ENCODE measurements at places on chromosomes 16 and 17.

- DNase-seq = no peak
These were observed 12.6 kb downstream of the ACTG1 start for GRCh38 chr17:81500047-81500446.

DNA sequence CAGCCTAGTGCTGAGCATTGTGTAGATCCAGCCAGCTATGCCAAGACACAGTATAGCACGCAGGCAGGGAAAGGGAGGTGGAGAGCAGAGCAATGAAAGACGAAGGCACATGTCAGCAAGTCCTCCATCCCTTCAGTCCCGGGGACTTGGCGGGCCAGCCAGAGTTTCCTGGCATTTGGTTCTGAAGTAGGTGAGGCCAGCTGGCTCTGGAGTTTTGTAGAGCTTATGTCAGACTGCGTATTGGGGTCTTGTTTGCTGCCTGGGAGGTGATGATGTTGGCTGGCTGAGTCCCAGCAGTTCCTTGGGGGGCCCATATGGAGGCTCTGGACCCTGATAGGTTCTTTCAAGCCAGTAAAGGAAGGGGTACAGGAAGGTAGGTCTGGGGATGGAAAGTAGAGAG, 55.7 kb upstream of the AKTIP start:
- no peak for DNase-seq

DNA sequence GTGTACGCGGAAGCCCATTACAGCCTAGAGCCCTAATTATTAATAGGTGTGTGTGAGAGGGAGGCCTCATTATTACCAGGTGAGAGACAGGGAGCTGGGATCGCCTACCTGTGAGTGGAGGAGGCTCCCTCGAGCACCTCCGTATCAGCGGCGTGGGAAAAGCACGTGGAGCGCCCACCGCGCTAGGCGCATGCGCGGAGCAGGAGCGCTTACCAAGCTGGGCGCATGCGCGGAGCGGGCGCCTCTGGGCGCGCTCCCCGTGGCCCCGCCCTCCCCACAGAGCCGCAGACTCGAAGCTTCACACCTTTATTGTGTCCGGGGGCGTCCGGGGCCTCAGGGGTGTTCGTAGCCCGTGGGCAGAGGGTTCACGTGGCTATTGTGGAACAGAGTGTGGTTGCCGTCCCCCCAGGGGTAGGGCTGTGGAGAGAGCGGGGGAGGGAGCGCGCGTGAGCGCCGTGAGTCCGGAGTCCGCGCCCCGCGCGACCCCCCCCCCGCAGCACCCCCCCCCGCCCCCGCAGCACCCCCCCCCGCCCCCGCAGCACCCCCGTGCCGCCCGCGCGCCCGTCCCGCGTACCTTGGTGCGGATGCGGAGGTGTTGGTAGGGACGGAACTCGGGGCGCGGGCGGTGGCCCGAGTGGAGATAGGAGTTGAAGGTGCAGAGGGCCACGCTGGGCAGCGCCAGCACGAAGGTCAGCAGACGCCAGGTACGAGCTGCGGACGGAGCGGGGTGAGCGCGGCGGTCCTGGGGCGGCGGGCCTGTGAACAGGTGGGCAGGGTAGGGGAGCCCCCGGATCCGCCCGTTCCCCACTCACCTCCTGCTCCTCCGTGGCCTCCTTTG, 500 bp downstream of the COX6A2 start:
- no peak for DNase-seq

- no peak for DNase-seq
These were observed 83.2 kb upstream of the TOB1 start for GRCh38 chr17:50949128-50949988.

DNA sequence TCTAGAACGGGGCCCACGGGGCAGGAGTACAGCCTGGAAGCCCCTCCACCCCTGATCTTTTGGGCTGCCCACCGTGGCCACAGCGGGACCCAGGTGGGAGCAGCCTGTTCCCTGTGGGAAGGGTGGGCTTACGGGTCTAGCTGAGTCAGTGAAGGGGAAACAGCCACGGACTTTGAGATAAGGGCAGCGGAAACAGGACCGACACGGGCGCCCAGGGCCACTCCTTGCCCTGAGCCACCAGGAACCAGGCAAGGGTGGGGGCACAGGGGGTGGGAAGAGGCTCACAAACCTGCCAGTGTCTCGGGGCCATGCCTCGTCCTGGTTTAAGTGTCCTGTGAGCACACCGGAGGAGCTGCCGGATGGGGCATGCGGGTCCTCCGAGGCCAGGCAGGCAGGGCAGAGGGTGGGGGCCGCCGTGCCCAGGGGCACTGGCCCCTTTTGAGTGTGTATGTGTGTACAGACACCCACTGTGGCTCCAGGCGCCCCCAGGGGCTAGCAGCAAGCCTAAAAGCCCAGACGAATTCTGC, 47.6 kb upstream of the PVALEF start:
- no peak for DNase-seq

- no peak for DNase-seq
These were observed 13.8 kb downstream of the STXBP4 start for GRCh38 chr17:54982399-54982798.

DNA sequence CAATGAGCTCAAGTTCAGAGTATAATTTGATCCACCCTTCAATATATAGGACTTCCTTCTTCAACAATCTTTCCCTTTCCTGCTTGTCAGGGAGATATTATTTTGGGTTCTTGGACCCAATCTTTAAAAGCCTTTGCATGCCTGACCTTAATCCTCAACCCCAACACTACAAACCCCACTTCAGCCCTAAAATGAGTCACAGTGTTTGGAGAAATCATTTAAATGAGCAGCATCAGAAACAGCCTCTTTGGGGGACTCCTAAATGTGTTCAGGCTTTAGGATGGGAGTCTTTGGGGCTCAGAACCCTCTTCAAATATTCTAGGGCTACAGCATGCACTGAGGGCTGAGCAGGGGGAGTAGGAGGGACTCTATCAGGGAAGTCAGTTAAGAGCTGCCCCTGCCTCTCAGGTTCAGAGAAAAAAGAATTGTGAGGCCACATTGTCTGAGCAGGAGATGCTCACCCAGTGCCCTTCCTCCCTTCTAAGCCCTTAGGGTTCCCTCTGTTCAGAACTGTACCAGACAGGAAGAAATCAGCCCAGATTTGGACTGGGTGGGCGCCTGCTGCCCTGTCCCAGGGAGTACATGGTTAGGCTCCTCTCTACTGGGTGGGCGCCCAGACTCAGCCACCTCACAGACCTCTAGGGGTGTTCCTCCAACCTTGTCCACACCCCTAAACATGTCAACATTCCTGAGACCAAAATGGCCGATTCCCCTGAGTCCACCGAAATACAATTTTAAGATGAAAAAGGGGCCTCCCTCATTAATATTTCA, 5.0 kb downstream of the NEUROD2 start:
- DNase-seq = no peak

GRCh38 chr17:32100971-32101631, 41.2 kb upstream of the RHOT1 start:
- peak; percentile 37 for DNase-seq

GRCh38 chr16:4208341-4208751, 33.5 kb downstream of the SRL start:
- DNase-seq = no peak

GRCh38 chr16:17647879-17648872, 177.4 kb upstream of the XYLT1 start:
- no peak for DNase-seq

GRCh38 chr17:4945944-4946280, 2.4 kb downstream of the PFN1 start:
- no peak for DNase-seq

DNA sequence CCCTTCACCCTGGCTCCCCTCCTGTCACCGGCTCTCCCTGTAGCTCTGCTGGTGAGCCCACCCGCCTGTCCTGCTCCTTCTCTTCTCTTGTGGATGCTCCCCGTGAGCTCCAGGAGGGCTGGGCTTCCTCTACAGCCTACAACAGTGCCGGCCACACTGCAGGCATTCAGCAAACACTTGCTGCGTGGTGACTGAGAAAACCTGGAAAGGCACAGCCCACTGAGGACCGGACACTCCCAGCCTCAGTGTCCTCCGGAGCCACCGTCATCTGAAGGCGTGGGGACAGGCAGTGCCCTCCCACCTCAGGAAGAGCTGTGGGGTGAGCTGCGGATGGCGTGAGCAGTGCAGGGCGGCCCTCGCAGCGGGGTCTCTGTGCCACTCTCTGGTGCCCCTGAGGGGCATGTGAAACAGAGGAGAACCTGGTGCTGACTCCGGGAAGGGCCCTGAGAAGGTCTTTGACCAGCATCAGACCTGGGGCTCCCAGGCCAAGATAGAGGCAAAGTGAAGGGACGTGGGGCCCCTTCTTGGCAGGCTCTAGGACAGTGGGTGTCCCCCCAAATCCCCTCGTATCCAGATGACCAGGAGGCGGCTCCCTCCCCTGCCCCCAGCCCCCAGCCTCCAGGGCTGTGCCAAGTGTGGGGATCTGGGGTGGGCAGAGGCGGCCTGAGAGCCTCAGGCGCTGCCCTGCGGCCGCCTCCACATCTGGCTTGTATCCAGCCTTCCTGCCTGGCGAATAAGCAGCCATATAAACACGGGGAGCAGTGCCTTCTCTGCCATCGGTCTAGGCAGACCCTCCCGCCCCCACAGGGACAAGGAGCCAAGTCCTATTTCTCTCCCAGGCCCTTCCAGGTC, 44.0 kb upstream of the PABPN1L start:
- no peak for DNase-seq

GRCh38 chr16:86773354-86773715, 195.0 kb downstream of the FOXL1 start:
- DNase-seq = no peak

All from NCI-H1417 (cell line).